ENCODE measurements at places on chromosomes 3 and 15.

GRCh38 chr3:150104564-150104963 lies 133.9 kb upstream of the PFN2 start:
- no peak for DNase-seq

DNA sequence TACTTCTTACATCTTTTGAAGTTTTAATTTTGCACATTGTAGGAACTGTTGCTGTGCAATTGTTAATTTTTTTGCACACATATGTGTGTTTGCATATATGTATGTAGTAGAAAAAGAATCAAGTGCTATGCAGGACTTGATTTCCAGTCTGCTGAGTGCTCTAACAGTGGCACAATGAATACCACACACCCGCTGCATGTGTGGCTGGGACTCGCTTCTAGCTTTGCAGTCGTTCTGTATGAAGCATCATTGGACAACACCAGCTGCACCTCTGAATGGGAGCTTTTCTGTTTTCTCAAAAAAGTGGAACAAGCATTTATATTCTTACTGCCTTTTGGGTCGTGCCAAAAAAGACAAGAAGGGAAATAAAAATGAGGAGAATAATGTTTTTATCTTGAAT lies 564.7 kb downstream of the FOXP1 start:
- DNase-seq, result no peak

- no peak for DNase-seq
These were observed 5.1 kb downstream of the TMOD2 start for GRCh38 chr15:51756482-51756881.

GRCh38 chr3:73451301-73451944 lies 173.3 kb downstream of the PDZRN3 start:
- DNase-seq, result no peak

GRCh38 chr15:77514641-77515402 lies 94.1 kb downstream of the HMG20A start:
- DNase-seq, result no peak

DNA sequence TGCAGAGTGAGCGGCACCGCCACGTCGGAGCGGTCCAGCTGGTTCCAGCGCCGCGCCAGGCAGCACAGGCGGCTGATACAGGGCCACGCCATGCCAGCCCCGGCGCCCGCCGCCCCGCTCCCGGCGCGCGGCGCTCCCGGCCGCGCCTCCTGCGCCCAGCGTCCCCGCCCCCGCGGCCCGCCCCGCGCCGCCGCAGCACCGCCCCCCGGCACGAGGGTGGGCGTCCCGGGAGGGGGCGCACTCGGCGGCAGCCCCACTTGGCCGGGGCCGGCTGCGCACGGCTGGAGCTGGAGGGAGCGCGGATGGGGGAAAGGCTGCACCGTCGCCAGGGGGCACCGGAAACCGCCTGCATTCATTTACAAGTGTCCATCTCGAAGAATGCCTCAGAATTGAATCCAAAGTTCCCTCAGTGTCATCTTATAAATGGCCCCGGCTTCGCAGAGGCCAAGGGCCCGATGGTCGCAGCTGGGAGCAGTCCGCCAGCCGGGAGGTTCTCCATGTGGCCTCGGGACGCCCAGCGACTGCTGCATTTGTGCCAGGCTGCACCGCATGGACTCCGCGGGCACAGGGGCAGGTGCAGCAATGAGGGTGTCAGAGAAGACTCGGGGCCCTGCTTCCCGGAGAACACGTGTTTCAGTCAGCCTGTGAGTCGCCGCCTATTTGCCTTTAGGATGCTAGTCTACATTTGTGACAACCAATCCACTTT lies at the start of gene MAP6D1:
TSS of gene MAP6D1 (minus strand) at position 122 of the 706 bp plus-strand sequence. CDS start at position 92, 30 bp downstream.
- peak; percentile 63 for DNase-seq

DNA sequence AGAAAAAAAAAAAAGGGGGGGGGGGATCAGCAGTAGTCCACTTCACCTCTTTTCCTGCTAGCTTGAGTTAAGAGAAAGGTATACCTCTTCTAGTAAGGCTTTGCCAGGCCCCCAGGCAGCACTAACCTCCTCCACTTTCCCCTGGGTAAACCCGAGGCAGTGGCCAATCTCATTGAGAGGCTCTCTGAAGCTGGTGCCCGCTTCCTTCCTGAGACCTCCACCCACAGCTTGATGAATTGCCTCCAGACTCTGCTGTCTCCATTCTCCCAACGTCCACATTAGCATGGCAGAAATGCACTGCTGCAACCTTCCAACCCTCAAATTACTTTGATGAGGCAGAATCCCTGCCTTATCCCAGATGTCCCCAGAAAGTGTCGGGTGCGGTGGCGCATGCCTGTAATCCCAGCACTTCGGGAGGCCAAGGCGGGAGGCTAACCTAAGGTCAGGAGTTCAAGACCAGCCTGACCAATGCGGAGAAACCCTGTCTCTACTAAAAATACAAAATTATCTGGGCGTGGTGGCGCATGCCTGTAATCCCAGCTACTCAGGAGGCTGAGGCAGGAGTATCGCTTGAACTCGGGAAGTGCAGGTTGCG lies 15.3 kb downstream of the RLBP1 start:
- DNase-seq, result no peak

DNA sequence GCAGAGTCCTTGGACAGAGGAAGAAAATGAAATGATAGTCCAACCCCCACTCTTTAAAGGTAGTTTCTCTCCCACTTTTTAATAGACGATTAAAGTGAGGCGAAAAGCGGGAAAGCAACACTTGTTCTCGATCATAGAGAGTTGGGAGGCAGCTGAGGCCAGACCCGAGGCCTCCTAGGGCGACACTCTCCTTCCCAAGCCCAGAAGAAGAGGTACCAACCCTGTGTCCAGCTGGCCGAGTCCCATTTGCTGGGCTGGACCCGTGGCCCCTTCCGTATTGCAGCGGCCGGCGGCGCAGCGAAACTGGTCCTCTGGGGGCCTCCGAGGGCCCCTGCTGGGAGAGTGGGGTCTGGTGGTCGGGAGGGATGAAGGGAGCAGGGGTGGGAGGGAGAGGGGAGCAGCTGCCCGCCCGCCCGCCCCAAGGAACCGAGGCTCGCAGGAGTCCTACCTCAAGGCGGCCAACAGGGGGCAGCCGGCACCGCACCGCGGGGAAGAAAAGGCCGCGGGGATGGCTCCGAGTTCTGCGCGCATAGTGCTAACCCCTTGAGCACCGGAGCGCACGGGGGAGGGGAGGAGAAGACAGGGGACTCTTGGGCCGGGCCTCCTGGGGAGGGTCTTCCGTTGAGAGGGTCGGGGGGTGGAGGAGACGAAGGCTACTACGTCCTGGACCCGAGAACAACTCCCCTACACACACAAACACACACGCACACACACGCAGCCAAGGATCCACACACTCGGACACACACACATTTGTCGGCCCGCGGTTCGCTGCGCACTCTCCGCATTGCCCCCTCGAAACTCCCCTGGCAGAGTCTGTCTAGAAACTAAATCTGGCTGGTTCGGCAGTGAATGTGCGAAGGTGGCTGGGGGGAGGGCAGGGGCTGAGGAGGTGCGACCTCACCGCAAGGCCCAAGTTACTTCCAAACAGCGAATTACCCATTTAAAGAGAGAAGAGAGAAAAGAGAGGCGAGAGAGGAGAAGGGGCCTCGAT lies 2.0 kb downstream of the WNT5A start:
- peak; percentile 92 for DNase-seq

- no peak for DNase-seq
These were observed 68.1 kb downstream of the TMEM266 start for GRCh38 chr15:76127880-76128279.

DNA sequence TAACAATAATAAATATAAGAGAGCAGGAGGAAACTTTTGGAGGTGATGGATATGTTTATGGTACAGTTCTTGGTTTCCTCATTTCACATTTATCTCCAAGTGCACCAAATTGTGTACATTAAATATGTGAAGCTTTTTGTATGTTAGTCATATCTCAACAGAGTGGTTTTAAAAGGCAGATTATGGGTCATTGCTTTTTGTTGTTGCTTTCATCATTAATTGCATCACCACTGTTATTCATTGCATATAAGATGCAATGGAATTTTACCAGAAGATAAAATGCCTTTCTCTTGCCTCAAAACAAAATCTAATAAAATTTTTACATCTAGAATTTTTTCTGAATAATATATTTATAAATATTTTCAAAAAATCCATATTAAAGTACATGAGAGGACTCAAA lies 1198.9 kb upstream of the GBE1 start:
- no peak for DNase-seq

DNA sequence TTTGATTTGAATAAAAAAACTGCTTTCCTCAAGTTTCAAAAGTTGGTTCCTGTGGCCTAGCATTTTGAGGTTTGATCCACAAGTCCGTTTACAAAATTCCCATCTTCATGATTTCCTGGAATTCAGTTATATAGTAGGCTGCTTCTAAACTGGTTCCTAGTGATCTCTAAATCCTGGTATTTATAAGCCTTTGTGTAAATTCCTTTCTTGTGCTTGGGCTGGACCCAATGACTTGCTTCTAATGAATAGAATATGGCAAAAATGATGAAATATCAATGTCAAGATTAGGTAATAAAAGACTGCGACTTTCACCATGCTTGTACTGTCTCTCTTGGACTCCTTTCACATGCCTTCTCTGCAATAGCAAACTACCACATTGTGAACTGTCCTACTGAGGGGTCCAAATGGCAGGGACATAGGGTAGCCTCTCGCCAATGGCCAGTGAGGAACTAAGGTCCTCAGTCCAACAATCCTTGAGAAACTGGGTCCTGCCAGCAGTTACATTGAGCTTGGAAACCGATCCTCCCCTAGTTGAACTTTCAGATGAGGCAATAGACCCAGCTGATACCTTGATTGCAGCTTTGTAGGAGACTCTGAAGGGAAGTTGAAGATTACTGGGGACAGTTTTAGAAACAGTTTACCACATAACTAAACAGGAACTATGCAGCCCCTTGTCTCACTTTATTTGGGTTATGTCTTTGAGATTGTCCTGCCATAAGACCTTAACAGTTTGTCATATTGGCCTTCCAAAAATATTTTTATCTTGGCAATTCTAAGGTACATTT lies 303.9 kb upstream of the TBC1D5 start:
- no peak for DNase-seq

DNA sequence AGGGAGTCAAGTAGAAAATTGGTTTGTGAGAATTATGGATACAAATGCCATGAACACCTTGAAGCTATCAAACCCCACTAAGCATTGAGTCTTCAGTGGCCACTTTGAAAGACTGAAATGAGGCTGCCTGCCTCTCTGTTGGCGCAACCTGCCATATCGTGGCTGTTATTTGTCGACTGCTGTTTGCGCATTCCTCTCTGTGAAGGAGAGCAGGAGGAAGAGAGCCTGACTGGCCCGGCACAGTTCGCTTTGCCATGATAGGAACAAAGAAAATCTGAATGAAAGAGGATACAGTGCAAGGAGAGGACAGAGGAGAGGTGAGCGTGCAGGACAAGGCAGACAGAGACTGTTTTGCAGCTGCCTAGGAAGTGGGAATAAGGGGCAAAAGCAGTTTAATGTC lies 289.4 kb downstream of the RYR3 start:
- DNase-seq, result no peak
